ENCODE measurements at places on chromosomes 2 and 18. TPM values are rescaled to one million over a fixed set of nuclear protein-coding genes. Genes with fewer than 3 reads are reported as not detected.

Gene SERPINB13
- total RNA-seq: not detected

Gene KCNIP3
- total RNA-seq: not detected

Gene CTDSP1
- 223 TPM for total RNA-seq

Gene RNF149
- total RNA-seq: 107 TPM

Gene DHRS9
- not detected for total RNA-seq

Gene PAX8
- 1.6 TPM for total RNA-seq
